A549 (cell line): ENCODE measurements at places on chromosomes 5 and 9. TPM values are rescaled to one million over a fixed set of nuclear protein-coding genes. Genes with fewer than 3 reads are reported as not detected.

- no peak for DNase-seq
Observed at GRCh38 chr5:163248871-163249270, 188.5 kb upstream of the CCNG1 start.

DNA sequence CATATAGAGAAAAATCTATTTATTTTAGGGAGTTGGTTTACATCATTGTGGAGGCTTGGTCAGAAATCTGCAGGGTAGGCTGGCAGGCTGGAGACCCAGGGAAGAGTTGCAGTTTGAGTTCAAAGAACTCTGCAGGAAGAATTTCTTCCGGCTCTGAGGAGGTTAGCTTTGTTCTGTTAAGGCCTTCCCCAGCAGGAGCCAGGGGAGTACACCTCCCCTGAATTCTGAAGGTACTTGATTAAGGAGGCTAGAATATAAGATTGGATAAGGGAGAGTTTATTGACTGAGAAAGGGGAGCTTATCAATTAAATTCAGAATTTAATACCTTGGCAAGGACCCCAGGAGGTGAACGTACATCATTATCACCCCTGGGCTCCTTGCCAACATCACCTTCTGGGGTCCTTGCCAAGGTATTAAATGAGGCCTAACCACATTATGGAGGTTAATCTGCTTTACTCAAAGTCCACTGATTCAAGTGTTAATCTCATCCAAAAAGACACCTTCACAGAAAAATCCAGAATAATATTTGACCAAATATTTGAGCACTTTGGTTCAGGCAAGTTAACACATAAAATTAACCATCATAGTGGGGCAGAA lies 351.7 kb downstream of the CWC27 start:
- DNase-seq: no peak

GRCh38 chr9:32954642-32955041 lies 46.8 kb downstream of the APTX start:
- DNase-seq: peak; percentile 4

DNA sequence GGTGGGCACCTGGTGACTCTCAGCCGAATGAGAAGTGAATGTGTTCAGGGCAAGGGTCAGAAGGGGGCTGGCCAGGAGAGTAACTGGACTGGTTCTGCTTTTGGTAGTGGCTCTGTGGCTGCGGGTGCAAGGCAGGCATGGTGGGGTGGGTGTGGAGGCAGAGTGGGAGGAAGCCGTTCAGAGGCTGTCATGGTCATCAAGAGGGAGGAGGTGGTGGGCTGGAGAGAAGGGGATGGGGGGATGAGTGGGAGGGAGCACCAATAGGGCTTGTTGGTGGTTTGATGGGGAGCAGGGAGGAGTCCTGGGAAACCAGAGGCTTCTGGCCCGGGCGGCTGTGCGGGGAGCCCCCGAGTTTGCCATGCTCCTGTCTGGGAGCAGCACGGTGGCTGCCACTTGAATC lies 13.3 kb downstream of the FAM163B start:
- no peak for DNase-seq

DNA sequence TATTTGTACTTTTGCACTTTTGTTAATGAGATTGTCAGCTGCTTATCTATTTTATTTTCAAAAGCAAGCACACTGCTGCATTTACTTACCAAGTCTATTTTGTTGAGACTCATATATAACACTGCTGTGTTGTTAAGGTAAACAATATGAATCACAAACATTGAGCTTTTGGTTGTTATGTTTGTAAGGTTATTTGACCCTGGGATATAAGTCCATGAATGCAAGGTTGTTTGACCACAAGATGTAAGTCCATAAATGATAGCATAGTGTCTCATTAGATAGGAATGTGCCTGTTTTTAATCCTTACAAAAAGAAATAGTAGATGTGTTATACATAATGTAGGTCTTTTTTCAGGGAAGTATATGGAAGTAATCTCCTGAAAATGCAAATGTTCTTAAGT lies 845.9 kb downstream of the CDH9 start:
- peak; percentile 24 for DNase-seq

DNA sequence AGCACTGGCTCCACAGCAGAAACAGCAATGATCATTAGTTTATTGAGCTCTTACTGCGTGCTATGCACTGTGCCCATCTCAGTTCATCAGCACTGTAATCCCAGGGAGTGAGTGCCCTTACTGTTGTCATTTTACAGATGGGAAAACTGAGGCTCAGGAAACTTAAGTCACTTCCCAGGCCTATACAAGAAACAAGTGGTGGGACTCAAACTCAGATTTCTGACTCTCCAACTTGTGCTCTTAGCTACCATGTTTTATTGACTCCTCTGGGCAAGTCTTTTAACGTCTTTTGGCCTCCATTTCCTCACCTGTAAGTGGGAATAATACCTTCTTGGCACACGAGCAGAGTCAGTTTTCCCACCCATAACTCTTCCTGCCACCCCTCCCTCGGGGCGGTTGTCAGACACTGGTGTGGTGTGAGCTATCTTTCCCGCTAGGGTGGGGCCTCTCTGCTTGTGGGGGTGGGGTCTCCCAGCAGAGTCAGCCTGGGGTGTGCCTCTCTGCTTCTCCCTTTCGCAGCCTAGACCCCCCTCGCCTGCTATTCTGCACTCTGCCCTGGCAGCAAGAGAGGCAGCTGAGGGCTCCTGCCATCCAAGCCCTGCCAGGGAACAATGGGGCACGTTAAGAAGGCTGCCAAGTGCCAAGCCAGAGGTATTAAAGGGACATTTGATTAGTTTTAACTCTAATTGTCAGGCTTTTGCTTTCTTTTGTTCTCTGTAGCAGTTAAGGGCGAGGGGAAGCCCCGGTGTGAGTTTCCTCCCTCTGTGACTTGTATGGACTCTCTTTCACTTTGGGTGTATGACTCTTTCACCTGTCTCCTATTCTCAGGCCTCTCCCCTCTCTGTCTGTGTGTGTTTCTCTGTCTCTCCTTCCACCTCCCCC lies 12.1 kb downstream of the GALNT10 start:
- no peak for DNase-seq

DNA sequence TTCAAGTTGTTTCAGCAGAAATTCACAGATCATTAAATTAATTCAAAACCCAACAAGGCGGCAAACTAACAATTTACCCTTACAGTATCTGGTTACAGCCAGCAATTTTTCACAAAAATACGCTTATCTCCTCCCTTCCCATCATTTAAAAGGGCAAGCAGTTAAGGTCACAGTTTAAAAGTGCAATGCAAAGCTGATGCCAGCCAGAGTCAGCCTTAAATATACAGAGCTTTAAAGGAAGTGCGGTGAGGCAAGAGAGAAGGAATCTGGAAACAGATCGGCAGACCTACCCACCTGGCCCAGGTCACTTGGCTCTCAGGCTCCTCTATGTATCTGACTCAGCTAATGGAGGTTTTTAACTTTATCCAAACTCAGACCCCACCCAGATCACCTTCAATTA lies 31.0 kb downstream of the EPB41L4A start:
- DNase-seq: no peak

DNA sequence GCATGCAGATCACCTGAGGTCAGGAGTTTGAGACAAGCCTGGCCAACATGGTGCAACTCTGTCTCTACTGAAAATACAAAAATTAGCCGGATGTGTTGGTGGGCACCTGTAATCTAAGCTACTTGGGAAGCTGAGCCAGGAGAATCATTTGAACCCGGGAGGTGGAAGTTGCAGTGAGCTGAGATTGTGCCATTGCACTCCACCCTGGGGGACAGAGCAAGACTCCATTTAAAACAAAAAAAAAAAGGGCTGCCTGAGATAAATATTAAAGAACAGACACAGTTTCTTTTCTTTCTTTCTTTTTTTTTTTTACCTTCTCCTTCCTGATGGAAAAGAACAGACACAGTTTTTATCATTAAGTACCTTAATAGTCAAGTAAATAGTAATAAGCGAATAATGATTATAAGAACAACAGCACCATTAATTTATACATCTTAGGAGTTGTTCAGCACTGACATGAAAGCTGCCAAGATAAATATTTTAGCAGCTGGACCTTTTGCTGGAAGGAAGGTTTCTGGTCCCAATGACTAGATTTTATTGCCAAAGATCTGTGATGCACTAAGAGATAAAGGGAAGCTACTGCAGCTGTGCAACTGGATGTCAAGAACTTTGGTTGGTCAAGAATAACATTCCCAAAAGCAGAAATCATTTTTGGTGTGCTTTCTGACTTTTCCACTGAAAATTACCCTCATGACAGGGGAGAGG lies 7.0 kb downstream of the CENPP start:
- DNase-seq: no peak

- peak; percentile 44 for DNase-seq
Observed at GRCh38 chr9:12817702-12818101, 42.9 kb downstream of the LURAP1L start.

DNA sequence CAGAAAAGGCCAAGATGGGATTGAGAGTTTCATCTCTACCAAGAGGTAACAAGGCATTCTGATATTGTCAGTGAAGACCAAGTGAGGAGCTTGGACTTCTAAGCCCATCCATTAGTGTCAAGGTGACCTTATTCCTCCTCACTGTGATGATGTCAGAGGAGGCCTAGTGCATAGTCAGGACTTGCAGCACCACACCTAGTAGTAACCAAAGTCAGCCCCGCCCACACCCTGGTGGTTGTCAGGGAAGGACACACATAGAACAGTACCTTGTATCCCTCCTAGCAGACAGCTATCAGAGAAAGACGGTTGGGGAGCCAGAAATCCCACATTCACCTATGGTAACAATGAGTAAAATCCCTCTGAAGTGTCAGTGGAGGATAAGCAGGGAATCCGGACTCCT lies 111.7 kb downstream of the AP3B1 start:
- no peak for DNase-seq

DNA sequence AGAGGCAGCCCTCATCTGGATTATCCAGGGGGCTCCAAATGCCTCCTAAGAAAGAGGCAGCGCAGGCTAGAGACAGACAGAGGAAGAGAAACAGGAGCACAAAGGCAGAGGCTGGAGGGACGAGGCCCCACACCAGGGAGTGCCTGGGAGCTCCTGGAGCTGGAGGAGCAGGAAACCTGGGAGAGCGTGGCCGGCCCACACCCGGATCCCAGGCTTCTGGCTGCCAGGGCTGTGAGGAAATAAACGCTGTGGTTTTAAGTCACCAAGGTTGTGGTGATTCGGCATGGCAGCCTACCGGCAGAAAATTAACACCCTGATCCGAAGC lies 165.5 kb downstream of the OLFM1 start:
- DNase-seq: no peak

DNA sequence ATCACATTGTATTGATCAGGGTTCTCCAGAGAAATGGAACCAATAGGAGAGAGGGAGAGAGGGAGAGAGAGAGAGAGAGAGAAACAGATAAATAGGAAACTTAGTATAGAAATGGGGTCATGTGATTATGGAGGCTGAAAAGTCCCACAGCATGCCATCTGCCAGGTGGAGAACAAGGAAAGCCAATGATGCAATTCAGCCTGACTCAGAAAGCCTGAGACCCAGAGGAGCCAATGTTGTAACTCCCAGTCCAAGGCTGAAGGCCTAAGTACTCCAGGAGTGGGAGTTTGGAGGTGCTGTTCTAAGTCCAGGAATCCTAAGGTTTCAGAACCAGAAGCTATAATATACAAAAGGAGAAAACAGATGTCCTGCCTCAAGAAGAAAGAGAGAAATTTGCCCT lies 48.4 kb upstream of the ISOC1 start:
- DNase-seq: no peak

- peak; percentile 29 for DNase-seq
Observed at GRCh38 chr5:115551415-115551814, 6.8 kb upstream of the FEM1C start.

DNA sequence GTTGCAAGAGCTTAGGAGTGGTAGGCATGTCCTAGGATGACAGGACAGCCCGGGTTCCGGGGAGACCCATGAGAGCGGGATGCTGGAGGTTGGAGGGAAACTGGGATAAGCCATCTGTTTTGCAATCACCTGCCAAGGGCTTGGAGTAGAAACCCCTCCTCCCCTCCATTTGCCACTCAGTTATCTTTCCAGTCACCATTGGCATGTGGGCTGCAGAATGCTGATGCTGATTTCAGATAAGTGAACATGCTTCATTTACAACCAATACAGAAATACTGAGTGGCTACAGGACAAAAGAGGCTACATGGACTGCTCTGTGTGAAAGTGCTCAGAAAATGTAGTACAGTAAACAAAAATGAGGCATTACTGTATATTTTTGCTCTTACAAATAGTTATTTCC lies 93.4 kb upstream of the KIF2A start:
- no peak for DNase-seq

DNA sequence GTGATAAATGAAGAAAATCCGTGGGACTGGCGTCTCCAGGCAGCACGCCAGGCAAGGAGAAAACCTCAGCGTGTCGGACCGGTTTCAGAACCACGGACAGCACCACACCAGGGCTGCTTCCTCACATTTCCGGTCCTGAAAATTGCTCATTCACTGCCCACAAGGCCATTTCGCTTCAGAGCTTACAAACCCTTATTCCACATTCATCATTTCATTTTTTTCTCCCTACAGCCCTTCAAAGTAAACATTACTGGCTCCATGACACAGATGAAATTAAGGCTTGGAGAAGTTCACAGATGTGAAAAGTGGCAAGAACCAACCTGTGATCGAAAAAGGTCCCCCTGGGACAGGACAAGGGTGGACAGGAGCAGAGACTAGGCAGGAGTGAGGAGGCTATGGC lies 1.5 kb upstream of the GPRIN1 start:
- no peak for DNase-seq

DNA sequence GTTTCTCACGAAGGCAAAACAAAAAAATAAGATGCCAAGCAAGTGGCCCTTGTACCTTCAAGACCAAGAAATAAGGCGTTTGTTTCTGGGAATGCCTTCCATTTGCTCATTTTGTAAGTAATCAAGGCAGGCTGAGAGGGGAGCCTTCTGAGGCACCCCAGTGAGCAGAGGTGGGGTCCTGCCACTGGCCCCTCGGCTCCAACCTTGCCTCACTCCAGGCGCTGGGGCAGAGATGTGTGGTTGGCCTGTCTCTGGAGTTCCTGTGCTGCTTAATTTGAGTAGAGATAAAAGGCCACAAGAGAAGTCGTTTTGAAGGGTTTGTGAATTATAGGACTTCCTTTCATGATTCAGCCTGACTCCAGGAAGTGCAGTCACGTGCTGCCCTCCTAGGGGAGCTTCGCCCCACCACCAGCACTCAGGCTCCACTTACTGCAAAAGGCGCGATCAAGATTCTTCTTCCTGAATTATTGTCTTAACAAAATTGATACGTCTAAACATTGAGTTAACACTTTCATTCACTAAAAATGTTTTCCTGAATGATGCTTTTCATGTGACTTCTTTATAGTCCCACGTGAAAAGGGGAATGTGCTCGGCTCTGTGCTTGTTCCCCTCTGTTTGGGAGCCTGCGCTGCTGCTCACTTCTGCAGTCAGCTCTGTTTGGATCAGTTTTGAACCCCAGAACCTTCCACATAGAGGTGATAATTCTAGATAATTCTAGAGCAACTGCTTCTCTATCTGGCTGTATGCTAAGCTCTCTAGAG lies 13.7 kb downstream of the SYK start:
- no peak for DNase-seq

The CD72 gene
- 0.10 to 0.55 TPM (median 0.44 TPM) in 3 replicates for polyA plus RNA-seq

The SPATA31E1 gene
- not detected in 3 replicates for polyA plus RNA-seq

The ADAMTSL2 gene
- polyA plus RNA-seq: not detected in 3 replicates

The SLC6A18 gene
- polyA plus RNA-seq: not detected in 3 replicates

The SOHLH1 gene
- polyA plus RNA-seq: not detected in 3 replicates

The CDC25C gene
- polyA plus RNA-seq: 11.2 to 12.7 TPM (median 12.6 TPM) in 3 replicates

The DIRAS2 gene
- 0.08 to 0.09 TPM (median 0.09 TPM) in 3 replicates for polyA plus RNA-seq

The SPINK13 gene
- polyA plus RNA-seq: 0.13 TPM in 1 of 3 replicates, not detected in the others

The DNAJC25 gene
- 8.4 to 8.6 TPM (median 8.5 TPM) in 3 replicates for polyA plus RNA-seq
